ENCODE measurements at places on chromosomes 12 and 14. TPM values are rescaled to one million over a fixed set of nuclear protein-coding genes. Genes with fewer than 3 reads are reported as not detected.

DNA sequence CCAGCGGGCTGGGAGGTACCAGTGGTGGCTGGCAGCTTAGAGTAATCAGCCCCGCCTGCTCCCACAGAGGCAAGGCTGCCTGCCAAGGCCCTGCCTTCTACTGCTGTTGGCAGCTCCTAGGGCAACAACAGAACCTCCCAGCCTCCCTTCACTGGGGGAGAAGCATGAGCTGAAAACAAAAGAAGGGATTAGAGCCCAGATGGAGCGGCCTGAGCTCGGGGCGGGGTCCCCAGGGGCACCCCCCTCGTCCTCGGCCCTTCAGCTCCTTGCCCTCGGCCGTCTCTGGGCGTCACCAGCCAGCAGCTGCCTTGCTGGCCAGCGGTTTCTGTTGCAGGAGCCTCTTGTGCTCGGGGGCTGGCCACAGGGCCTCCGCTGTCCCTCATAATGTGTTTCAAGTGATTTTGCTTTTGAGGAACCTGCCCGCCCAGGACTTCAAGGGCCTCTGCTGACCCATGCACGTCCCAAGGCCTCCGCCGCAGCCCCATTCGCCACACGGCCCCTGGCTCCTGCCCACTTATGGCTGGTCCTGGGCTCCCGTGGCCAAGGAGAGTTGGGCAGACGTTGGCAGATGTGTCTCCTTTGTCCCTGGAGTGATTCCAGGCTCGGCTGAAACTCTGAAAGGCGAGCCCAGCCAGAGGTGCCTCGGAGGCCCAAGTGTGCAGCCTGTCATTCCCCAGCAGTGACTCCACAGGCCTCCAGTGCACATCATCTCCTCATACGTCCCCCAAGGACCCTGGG, 49.7 kb downstream of the PSMA6 start:
- peak; percentile 95 for DNase-seq

GNG2 gene
- 5.6 TPM for polyA plus RNA-seq

DNA sequence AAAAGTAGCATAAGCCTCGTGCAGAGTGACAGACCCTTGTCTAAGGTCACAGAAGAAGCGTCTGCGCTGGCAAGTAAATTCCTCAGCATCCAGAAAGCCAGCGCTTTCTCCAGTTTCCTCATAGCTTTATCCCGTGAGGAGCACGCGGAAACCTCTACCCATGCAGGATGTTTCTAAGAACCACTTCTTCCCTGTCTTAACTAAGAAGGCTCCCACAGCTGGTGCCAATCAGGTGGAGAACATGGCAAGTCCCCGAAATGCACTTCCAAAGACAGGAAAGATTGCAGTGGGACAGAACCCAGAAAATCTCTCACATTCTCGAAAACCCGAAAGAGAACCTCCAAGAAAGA, 968 bp upstream of the ARID4A start:
- no peak for DNase-seq

TTC8 gene
- 6.1 TPM for polyA plus RNA-seq

DNA sequence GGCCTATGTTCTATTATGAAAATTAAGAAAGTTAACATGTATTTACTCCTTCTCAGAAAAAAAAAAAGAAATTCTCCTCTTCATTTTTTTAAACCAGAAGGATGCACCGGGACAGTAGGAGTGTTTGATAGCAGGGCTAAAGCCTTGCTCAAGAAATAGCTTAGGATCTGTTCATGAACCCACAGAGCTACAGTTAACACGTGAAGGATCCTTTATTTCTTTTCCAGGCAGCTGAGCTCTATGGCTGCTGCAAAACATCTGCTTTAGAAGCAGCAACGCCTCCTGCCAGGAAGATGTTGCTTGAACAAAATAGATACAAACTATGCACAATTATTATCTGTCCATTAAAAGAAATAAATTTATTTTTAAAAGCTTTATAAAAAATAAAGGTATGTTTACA, 254.8 kb downstream of the PRKD1 start:
- no peak for DNase-seq

DNA sequence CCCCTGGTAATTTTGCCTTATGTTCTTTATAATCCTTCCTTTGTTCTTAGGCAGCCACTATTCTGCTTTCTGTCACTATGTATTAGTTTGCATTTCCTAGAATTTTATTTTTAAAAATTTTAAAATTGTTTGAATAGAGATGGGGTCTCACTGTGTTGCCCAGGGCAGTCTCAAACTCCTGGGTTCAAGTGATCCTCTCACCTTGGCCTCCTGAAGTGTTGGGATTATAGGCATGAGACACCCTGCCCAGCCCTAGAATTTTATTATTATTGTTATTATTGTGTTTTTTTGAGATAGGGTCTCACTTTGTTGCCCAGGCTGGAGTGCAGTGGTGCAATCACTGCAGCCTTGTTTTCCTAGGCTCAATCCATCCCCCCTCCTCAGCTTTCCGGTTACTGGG, 2.6 kb downstream of the PTPN11 start:
- DNase-seq = no peak

DNA sequence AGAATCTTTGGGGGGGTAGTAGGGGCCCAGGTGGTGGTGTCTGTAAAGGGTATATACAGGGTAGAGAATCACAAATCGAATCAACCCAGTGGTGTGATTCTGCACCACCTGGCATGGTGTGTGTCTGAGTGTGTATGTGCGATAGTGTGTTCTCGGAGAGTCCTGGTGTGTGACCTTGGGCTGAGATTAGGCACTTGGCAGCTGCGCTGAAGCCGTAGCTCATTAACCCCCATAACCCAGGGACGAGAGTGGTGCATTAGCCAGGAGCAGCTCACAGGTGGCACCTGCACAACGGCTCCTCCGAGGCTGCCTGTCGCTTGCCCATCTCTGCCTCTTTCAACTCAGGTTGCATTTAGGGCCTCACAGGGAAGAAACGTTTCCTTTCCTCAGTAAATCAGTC, 15.6 kb upstream of the TESC start:
- DNase-seq = no peak

DNA sequence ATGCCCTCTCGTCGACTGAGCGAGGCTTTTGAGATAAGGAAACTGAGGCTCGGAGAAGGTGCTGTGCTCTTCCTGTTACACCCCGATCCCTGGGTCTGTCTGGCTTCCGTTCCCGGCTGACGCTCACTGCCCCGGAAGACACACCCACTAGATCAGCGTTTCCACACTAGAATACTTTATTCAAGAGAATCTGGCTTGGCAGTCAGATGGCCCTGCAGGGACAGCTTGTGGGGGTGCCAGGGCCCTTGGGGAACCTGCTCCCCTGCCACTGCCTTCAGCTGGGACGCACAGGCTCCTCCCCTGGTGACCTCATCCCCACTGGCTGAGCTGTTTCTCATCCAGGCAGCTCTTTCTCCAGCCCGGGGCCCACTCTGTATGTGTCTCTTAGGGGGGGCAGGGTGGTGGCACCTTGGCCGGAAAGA, 13.7 kb downstream of the PGF start:
- DNase-seq = peak; percentile 67

RFLNA gene
- 0.22 TPM for polyA plus RNA-seq

DNA sequence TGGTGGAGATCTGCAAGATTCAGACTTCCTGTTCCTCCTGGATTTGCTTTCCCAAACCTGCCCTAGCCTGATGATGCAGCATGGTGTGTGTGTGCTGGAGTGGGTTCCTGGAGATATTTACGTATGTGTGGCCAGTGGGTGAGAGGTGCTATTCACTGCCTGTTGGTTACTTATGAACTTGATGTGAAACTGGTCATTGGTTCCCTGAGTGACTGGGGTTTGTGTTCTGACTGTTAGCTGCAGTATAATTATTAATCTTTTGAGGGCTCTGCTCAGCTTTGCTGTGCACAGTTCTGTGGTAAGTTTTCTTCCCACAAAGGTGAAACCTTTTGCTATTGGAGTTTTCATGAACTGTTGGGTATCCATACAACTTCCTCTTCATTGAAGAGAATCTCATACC, 541.8 kb upstream of the FBXO33 start:
- DNase-seq = no peak

DNA sequence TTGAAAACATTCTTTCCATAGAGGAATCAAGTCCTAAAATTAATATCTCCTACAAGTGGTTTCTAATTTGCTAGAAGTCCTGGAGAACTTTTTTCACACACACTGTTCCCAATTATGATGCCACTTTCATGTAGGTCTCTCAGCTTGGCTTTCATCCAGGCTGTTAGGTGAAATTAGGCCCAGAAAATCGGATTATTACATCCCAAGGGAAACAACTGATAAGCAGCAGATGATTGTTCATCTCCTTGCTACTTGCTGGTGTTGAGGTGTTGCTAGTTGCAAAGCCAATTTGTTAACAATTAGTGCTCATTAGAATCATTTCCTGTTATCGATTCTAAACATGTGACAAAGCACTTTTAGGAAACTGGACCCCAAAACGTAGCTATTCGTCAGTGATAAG, 248.0 kb downstream of the PDZRN4 start:
- DNase-seq = no peak

FGF23 gene
- polyA plus RNA-seq = 0.01 TPM

GRCh38 chr14:65958664-65959562, 527.3 kb upstream of the CCDC196 start:
- DNase-seq = no peak

DNA sequence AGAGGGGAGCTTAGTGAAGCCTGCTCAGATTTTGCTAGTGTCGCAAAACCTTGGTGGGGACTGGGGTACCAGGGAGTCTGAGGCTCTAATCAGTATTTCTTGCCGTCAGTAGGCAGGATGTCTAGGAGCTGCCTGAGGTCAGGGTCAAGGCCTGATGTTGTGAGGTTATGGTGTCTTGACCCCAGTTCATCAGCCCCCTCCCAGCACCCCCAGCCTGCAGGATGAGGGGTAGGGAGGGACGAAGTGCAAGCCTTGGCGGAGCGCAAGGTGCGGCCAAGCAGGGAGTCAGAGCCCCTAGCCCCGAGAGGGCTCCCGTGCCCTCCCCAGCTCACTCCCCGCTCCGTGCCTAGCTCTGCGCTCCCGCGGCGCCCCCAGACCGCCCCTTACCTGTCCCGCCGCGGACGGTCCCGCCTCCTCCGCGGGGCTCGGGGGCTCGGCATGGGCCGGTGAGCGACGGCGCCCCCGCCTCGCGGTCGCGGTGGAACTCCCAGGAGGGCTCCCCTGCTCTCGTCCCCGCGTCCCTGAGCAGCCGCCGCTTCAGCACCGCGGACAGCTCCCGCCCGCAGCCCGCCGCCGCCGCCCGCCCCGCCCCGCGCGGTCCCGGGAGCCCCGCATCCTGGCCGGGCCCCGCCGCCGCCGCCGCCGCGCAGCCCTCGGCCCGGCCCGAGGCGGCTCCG, 347 bp downstream of the SYNDIG1L start:
- DNase-seq = peak; percentile 20

DNA sequence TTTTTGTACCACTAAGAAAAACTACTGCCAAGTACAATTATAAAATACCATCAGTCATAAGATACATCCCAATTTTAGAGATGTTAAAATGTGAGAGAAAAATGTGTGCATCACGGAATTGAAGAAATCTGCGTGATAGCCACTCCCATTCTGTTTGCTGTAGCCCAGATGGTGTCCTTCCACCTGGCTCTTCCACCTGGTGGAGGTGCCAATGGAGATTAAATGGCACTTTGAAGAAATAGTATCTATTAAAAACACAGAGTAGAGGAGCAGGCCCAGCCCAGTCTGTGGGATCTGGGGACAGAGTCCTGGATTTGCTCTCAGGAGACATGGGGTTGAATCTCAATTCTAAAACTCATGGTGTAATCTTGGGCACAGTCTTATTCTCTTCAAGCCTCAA, 35.5 kb downstream of the TSPAN11 start:
- DNase-seq = no peak

PLEKHG7 gene
- 0.04 TPM for polyA plus RNA-seq

PMCH gene
- polyA plus RNA-seq = not detected

- DNase-seq = no peak
These were observed 261.5 kb downstream of the PCNX1 start for GRCh38 chr14:71168564-71169427.

GRCh38 chr12:42564556-42564955, 25.0 kb downstream of the PRICKLE1 start:
- no peak for DNase-seq

CLEC9A gene
- 0.04 TPM for polyA plus RNA-seq

ARHGEF40 gene
- 21.1 TPM for polyA plus RNA-seq

DNAJC22 gene
- 0.01 TPM for polyA plus RNA-seq

ANP32D gene
- not detected for polyA plus RNA-seq

GRCh38 chr14:100587763-100588411, 670 bp upstream of the BEGAIN start:
- DNase-seq = no peak

- DNase-seq = no peak
These were observed 49.7 kb downstream of the LIN52 start for GRCh38 chr14:74134484-74134883.

DNA sequence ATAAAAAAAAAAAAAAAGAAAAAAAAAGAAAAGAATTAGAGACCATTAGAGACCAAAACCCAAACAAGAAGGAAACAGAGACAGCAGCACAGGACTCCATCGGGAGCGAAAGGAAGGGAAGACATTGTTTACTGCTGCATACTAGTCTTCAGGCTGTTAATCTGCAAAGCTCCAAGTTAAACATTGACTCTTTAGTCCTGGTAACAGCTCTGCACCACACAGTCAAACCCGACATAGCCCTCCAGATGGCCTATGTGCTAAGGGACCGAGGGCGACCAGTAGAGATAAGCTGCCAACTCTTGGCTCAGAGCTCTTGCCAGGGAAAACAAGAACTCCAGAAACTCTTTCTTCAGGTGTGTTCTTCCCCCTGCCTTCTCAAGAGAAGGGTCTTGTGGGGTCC, 7.8 kb downstream of the P2RX4 start:
- DNase-seq = no peak

GRCh38 chr12:29530436-29530835, 33.0 kb upstream of the OVCH1 start:
- no peak for DNase-seq

DNA sequence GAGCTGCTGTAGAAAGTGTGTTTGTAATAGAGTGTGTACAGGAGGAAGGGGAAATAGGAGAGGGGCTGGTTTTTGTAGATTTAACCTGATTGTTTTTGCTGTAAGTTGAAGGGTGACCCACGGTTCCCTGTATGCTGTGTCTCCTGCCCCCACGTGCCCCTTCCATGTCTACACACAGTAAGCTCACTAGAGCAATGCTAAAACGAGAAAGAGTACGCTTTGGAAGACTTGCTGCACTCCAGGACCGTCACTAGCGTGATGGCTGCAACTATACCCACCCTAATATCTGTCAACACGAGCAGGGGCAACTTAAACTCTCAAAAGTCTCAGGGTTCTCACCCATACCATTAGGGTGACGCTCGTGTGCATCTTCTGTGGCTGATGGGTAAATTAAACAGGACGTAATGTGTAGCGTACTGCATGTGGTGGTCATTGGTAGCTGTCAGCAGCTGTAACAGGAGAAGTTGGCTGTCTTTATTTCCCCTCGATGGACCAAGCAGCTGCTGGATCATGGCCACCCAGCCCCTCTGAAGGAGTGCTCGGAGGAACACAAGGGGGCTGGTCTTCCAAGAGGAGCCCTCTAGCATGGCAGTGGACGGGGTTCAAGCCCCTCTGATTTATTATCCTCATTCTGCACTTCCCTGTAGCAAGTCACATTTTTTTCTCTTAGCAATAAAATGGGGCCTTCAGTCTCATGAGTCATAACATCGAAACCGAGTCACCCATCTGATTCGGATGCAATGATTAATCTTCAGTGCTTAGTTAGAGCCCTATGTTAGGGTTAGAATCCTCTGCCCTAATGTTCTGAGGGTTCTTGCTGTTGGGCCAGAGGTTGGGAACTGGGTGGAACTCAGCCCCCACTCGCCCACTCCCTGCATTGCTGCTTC, 14.0 kb downstream of the CCND2 start:
- no peak for DNase-seq
